ENCODE measurements at places on chromosomes 6 and 20.

- DNase-seq, result peak; percentile 5
Measured at GRCh38 chr6:51025082-51025777, 206.6 kb downstream of the TFAP2B start.

GRCh38 chr6:21003780-21004541 is 469.7 kb downstream of the CDKAL1 start:
- DNase-seq, result peak; percentile 83

GRCh38 chr20:12371990-12372389 is 454.3 kb downstream of the BTBD3 start:
- DNase-seq, result no peak

DNA sequence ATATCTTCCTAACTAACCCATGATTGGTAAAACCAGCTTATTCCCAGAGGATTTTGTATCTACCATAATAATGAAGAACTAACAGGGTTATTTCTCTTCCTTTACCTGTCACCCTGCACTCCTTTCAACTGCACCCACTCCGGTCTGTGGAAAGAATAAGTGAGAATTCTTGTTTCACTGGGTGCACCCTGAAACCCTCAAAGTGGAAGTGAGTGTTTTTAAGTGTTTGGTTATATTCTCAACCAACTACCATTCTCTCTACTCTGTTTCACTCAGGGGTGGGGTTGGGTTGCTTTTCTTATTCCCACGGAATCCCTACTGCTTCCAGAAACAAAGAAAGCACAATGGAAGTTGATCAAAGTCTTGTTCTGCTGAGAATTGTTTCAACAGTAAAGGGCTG is 42.6 kb upstream of the KHDRBS2 start:
- no peak for DNase-seq

DNA sequence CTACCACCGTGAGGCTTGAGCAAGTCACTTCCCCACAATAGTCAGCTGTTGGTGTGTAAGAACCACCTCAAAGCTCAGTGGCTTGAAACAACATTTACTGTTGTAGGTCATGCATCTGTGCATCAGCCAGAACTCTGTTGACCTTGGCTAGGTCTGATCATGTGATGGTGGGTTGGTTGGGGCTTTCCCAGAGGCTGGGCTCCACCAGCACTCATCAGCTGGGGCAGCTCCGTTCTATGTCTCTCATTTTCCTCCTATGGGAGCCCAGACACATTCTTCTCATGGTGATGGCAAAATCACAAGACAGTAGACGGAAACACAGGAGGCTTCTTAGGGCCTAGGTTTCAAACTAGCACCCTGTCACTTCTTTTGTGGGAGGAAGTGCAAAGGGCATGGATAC is 42.8 kb upstream of the PSMF1 start:
- no peak for DNase-seq

DNA sequence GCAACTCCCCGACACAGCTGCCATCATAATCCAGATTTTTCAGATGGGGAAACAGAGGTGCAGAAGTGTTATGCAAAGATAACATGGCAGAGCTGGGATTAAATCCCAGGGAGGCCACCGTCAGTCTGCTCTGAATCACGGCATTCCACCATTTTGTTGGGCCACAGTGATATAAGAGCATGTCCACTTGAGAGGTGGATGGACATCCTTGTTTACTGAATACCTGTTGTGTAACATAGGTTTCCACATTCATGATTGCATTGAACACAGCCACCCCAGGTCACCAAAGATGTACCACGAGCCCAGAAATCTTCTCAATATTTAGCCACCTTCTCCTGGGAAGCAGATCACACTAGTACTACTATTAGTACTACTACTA is 191.5 kb downstream of the LRFN2 start:
- no peak for DNase-seq

- peak; percentile 88 for DNase-seq
Measured at GRCh38 chr20:34312544-34313217, 9.5 kb upstream of the AHCY start.

DNA sequence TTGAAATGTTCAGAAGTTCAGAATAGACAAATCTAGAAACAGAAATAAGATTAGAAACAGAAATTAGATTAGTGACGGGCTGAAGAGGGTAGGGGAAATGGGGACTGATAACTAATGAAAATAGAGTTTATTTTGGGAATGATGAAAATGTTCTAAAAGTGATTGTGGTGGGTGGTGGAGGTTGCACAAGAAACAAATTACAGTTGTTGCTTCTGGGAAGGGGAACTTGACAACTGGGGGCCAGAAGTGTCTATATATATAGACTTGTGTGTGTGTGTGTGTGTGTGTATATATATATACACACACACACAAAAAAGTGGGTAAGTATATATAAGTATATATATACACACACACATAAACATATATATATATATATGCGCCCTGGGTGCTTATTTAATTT is 86.5 kb upstream of the RREB1 start:
- no peak for DNase-seq

DNA sequence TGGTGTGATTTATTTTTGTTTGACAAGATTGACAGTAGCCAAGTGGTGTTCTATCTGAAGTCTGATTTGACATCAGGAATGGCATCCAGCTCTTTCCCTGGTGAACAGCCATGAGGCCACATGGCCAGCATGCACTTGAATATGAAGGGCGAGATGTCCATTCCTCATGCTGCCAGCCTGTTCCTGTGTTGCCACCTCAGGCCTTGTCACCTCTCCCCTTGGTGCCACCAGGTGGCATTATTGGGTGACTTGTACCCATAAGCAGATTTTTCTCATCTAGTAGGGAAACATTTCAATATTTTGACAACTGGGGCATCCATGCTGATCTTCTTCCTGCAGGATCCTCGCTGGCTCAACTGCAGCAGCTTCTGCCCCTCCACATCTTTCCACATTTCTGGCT is 199.1 kb downstream of the ERMARD start:
- DNase-seq, result peak; percentile 19

GRCh38 chr20:1417273-1417672 is 24.4 kb upstream of the FKBP1A start:
- DNase-seq, result peak; percentile 76

DNA sequence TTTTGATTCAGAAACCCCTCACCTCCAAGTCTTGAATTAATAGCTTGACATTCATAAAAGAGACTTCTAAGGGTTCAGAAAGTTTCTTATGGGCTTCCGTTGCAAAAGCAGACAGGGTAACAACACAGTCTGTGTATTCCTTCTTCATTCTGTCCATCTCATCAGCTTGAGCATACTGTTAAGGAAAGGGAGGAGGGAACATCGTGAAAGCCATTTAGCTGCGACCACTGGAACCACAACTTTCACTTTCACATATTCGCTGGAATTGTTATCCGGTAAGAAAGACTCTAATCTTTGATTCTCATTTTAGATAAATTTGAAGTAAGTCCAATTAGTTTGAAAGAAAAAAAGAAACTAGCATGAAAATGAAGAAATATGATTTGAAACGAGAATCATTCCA is 174.4 kb downstream of the SYNE1 start:
- DNase-seq, result no peak

DNA sequence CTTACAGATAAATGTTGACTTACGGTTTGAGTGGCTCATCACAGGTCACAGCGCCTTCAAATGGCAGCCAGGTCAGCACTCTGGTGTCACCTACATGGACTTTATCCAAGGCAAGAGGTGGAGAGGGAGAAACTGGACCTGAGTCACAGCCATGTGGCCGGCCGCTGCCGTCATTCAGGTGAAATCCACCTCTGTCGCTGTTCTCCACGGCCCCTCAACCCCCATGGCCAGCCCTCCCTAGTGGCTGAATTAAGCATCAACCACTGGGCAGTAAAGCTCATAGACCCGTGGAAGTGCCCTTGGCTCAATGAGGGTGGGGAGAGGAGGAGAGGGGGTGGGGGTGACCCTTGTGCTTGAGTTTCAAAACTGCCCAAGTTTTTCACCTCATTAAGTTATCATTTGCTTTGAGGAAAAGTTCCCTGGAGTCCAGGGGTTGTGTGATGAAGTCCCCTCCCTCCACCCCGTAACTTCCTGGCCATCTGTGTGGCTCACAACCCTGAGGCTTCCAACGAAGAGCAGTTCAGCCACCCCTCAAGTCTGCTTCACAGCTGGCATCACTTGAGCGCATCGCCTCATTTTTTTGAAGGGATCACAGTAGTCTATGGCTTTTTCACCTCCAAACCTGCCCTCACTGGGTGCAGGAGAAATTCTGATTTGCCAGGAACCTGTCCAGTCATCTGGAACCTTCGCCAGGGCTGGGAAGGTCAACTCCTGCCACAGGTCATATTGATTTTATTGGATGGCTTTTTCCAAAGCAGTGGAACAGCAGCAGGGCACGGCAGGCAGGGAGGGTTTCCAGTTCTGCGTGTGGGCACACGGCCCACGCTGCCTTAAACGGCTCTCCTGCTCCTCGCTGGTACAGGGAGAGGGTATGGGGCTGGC is 43.5 kb upstream of the APCDD1L start:
- DNase-seq, result no peak

DNA sequence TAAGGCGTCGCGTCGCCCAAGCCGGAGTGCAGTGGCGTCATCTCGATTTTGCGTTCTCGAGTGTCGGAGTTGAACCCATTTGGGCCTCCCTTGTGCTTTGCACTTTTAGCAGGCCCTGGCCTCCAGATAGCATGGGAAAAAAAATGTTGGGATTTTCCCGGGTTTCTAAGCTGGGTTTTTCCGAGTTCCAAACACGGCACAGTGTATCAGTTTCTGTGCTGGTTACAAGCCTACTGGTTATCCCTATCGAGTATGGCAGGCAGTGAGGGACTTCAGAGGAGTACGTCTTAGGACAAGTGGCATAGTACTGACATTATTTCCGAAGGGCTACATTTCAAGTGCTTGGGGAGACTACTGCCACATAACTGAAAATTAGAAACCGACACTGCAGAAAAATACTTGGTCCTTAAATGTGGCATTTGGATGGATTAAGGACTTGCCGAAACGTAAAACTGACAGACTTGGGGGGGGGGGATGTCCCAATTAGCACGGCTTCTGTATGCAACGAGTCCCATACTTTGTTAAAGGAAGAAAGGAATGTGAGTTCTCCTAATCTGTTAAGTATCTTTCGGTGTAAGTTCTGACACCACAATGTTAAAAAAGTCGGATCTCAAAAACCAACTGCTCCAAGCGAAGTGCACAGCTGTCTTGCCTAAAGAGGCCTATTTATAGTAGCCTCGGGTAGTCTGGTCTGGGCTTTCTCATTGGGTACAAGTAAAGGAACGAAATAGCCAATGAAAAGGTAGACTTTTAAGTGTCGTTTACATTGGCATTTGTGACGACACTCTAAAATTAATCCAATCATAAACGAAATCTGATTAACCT is 70.2 kb downstream of the HFE start:
- DNase-seq, result no peak

DNA sequence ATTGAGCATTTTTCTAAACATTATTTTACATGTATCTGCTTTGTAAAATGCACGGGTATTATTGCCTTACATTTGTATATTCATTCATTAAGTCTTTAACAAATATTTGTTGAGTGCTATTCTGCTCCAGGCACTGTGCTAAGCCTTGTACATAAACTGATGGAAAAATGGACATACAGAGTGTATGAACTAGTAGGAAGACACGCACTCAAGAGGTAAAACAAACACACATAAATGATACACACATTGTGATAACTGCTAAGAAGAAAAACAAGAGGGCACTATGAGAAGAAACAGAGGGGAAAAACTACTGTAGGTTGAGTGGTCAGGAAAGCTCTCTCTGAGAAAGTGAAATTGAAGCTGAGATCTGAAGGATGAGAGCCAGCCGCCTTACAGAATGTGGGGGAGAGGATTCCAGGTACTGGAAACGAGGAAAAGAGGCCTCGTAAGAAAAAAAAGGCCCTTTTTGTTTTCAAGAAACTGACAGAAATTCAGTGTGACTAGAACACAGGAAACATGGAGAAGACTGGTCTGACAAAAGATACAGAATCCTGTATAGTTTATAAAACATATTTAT is 117.5 kb downstream of the EYA4 start:
- no peak for DNase-seq

- no peak for DNase-seq
Measured at GRCh38 chr6:18493382-18493891, 106.3 kb downstream of the RNF144B start.

GRCh38 chr20:25549843-25550477 is 35.4 kb downstream of the NINL start:
- DNase-seq, result peak; percentile 78

GRCh38 chr6:15607603-15608002 is 55.2 kb downstream of the DTNBP1 start:
- no peak for DNase-seq

- peak; percentile 52 for DNase-seq
Measured at GRCh38 chr6:136547336-136547735, 2.9 kb downstream of the MAP7 start.

GRCh38 chr20:59994697-59995122 is 36.5 kb downstream of the CDH26 start:
- DNase-seq, result peak; percentile 15

- DNase-seq, result no peak
Measured at GRCh38 chr6:116359131-116359530, 11.6 kb upstream of the DSE start.

DNA sequence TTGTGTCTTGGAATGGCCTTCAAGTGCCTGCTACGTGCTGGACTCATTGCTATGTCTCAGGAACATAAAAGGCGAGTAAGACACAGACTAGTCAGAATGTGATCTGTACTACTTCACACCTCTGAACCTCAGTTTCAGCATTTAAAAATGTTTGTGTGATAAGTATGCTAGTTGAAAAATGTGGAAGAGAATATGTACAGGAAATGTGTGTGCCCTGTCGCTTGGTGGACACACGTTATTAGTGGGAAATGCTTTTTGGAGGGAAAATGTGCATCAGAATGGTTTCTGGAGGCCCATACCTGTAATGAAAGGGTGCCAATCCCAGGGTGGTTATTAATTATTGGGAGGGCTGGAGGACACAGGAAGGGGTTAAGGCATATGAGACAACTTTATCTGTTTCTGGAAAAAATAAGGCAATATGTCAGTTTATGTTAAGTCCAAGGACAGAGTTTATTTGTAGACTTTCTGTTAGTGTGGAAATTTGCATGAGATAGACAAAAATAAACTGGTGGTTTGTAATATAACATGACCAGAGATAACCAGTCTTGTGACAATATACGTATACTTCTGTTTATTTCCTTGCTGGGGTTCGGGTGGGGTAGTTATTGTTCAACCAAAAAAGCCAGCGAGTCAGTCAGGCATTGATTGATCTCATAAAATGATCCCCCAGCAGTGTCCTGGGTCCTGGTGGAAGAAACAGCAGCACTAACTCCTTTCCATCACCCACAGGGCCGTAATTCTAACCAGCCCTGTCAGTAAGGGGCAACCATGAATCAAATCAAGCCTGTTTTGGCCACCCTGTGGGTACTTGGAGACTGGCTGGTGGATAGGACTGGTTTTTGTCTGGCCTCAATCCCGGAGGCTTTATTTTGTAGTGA is 117.9 kb downstream of the JARID2 start:
- no peak for DNase-seq

DNA sequence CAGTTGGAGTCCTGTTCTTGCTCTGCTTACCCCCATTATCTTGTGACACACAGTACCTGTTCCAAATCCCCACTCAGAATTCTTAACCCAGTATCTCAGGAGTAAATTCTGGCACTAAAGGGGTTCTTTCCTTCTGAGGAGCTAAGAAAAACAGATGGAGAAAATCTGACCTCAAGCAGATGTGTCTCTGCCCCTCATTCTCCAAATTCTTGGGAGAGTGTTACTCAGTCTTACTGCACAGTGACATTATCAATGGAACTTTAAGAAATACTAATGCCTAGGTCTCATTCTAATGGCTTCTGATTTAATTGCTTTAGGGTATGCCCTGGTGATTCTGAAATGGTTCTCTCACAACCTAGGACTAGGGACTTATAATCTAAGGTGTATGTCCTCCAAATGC is 40.6 kb upstream of the PTPRK start:
- DNase-seq, result no peak

GRCh38 chr6:15804164-15805154 is 141.6 kb upstream of the DTNBP1 start:
- DNase-seq, result no peak
